ENCODE measurements at places on chromosomes 7 and 10.

DNA sequence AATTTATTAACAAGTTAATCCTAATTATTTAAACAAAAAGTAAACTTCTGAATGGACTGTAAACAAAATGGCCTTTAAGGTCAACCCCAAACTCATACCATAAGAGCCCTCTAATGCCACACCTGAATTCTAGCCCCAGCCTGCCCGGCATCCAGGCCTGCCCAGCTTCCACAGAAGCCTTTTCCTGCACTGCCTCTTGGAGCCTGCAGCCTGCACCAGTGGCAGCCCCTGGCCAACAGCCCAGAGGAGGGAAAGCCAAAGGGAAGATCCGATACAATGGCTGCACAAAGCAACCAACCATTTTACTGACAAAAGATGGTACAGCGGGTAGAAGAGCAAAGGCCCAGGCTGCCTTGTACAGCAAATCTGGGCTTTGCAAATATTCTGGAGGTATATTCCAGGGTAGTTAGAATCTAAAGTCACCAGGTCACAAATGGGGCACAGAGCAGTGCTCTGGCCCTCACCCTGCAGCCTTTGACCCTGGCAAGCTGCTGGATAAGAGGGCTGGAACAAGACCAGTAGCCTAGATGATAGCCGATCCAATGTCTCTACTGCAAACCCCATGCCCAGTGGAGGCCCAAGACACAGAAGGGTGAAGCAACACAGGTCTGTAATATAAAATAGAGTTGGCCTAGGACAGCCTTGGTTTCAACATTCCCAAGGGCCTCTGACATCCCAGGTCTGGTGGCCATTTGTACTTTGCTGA lies 12.5 kb upstream of the CH25H start:
- DNase-seq: no peak

- no peak for DNase-seq
Observed at GRCh38 chr10:26863351-26864076, 2.8 kb upstream of the ABI1 start.

- no peak for DNase-seq
Observed at GRCh38 chr7:120973849-120974248, 14.7 kb upstream of the CPED1 start.

- DNase-seq: no peak
Observed at GRCh38 chr7:117308891-117309290, 14.0 kb downstream of the WNT2 start.

- no peak for DNase-seq
Observed at GRCh38 chr10:131846240-131847101, 54.3 kb upstream of the PPP2R2D start.

- DNase-seq: no peak
Observed at GRCh38 chr7:95960706-95961244, 188.4 kb downstream of the DYNC1I1 start.

- DNase-seq: no peak
Observed at GRCh38 chr10:100020142-100020885, 10.6 kb upstream of the DNMBP start.

GRCh38 chr10:78640796-78641636 lies 427.8 kb upstream of the ZMIZ1 start:
- peak; percentile 5 for DNase-seq

DNA sequence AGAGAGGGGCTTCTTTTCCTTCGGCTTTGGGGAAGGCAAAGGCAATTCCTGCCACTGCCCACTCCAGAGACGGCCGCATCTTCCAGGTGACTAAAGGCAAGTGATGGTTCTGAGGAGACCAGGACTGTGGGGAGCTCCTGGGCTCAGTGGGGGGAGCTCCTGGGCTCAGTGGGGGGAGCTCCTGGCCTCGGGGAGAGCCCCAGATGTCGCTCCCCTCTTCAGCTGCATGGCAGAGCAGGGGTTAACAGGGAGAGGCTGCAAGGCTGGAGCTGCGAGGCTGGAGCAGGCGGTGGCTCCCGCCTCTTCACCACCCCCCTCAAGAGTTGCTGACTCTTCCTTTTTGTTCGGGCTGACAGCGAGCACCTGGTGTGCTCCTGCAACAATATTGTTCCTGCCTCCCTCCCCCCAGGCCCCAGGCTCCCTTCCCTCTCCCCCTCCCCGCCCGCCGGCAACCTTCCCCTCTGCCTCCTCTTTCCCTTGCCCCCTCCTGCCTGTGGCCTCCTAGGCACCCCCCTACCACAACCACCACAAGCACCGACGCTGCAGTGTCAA lies 56.3 kb upstream of the LBX1 start:
- no peak for DNase-seq

DNA sequence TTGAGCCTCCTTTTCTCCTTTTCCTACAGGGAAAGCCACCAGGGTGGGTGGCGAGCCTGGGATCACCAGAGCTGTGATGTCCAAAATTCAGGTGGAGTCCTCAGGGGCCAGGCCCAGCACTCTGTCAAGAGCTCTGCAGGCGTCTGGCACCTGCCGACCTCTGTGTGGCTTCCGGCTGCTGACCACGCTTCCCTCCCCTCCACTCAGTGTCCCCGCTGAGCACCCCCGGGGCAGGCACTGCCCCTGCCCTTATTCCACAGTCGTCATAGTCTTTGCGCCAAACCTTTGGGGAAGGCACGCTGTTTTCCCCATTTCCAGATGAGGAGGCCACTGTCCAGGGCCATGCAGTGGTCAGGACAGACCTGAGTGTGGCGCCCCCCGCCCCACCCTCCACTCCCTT lies 7.5 kb downstream of the MTG1 start:
- DNase-seq: no peak

GRCh38 chr7:4799508-4800268 lies 24.3 kb downstream of the AP5Z1 start:
- DNase-seq: peak; percentile 65

GRCh38 chr10:51201947-51202346 lies 127.7 kb downstream of the PRKG1 start:
- DNase-seq: no peak

- DNase-seq: peak; percentile 7
Observed at GRCh38 chr10:119166564-119166963, 1.1 kb upstream of the SFXN4 start.

DNA sequence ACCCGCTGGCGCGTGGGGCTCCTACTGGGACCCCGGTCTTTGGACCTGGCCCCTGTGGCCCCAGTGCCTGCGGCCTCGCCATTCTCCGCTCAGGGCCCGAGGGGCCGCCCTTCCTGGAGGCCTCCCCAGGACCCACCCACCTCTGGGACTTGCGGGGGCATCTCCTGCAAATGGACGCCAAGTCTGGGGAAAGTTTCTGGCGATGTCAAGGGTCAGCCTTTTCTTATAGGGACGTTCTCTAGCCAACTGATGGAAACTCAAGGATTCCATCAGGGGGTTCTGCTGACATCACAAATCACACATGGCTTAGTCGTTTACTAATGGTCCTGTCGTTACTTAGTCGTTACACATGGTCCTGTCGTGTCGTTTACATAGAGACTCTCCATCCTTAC lies 57.7 kb upstream of the RHOBTB1 start:
- DNase-seq: no peak

DNA sequence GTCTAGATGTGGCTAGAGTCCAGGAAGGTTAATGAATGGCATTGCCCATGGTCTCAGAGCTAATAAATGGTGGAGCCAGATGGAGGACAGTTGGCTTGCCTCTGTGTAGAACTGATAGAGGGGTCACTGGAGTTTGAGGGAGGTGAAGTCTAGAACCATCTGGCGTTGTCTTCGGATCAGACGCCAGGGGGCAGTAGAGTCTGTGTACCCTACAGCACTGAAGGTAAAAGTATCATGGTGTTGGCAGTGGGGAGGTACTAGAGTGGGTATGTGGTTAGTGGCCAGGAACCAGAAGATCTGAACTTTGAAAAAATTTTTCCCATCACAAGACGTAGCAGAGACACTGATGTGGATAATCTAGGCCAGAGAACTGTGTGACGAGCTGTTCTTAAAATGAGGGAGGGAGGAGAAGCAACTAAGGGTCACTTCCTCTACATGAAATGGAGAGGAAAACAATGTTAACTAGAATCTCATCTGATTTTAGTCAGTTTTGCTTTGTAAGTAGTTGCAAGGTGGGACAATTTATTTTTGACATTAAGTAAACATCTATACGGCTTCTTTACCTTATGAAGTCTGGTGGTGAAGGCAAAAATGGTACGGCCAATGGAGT lies 227.9 kb upstream of the PRSS58 start:
- DNase-seq: no peak

DNA sequence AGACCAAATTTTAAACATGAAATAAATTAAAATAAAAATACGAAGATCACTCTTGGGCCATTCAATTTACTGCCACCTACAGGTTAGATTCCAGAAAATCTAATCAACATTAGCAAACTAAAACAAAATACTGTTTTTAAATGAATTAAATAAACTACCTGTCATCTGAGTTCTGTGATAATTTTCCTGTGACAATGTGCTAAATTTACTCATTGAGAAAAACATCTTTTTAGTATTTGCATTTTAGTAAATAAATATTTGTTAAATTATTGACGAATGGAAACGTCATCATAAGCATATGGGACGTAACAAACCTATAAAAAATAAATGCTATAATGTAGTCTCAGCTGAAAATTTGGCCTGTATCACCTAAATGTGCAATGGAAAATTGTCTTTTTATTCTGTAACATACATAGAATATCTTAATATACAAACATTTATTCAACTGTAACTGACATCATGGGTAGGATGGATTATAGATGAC lies 72.1 kb downstream of the ITGB8 start:
- peak; percentile 33 for DNase-seq

DNA sequence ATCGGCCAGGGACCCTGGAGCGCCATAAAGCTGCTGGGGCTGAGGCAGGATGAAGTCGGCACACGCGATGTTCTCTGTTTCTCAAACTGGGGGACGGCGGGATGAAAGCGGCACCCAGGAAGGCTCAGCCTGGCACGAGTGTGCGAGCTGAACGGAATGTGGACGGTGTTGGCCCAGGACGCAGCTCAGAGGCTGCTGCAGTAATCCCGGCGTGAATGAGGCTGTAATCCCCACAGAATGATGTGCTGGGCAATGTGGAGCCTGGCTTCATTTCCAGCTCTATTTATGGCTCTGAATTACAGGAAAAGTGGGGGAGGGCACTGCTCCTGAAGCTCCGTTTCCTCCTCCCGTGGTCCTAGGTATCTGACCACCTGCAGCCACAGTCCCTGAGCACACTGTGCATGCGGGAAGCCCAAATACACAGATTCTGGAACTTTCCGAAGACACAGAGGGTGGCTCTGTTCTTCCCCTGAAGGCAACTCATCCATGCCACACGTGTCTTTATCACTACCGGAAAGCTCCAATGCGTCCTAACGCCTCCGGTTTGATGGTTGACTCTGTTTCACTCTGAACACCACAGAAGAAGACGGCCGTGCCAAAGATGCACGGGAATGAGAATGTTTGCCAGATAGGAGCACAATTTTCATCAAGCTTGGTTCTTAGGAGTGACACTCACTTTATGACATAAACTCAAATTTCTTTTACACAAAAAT lies 37.6 kb downstream of the KLF6 start:
- no peak for DNase-seq

DNA sequence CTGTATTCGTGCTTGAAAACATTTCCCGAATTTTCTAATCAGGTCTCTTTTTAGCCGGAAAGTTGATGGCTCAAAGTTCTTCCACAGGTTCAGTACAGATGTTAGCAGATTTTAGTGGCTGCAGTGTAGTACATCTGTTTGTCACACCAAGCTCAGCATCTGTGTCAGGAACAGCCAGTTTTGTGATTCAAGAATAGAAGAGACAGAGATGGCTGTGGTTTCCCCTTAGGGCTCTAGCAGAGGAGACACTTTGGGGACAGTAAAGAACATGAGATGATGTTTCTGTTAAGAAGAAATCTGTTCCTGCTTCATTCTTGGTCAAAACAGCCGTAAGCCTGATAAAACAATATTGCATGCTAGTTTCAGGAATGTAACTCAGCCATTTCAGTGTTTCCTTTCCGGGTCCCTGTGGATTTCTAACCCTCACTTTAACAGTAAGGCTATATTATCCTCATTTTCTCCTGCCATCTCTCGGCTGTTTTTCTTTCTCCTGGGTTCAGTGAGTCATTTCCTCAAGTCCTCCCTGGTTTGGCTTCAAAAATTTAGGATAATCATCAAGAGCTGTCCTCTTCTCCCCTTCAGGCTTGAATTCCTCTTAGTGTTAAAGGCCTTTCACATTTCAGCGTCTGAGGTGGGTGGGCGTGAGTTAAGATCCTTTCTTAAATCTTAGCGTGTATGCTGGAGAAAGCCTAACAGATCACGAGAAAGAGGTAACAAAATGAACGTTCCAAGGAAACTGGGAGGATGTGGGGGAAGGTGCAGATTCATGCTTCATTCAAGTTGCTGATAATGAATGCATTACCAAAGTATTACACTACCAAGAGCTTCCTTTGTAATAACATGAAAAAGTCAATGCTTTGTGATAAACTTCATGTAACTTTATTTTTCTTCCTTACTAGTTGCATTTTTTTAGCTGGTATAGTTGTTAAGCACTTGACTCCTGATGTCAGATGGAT lies 37.1 kb upstream of the BICC1 start:
- DNase-seq: peak; percentile 83

- peak; percentile 33 for DNase-seq
Observed at GRCh38 chr7:4742852-4743251, 32.6 kb upstream of the AP5Z1 start.

GRCh38 chr10:86632009-86632800 lies 22.1 kb upstream of the OPN4 start:
- peak; percentile 67 for DNase-seq

DNA sequence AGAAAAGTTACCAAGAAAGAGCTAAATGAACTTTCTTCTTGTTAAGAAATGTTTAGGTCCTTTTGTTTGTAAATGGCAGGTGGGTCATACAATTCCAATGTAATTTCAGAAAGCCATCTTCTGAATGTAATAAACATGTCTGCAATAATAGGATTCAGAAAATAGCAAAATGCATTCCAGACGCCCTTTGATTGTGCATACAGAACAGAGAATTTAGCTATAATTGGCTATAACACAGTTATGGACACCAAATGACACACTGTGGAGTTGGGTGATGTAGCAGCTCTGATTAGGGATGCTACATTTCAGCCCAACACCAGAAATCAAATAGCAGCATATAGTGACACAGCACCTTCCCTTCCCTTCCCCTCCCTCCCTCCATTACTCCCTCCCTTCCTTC lies 240.8 kb downstream of the SNX10 start:
- DNase-seq: no peak

GRCh38 chr10:117597216-117597615 lies 54.7 kb downstream of the EMX2 start:
- DNase-seq: peak; percentile 59

DNA sequence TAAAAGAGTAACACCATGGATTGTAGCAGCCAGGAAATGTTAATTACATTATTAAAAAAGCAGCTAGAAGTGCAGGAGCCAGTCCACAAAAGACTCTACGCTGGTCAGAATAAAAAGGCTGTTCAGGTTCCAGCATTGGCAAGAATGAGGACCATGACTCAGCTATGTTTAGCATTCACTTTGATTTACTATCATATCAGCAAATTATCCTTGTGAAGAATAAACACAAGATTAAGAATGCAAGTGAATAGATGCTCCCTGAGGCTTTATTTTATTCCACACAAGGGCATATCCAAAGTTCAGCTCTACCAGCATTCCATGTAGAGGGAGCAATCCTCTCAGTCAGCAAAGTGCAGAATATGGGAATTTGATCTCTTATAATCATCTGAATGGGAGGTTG lies 13.6 kb downstream of the DGKB start:
- DNase-seq: peak; percentile 14

GRCh38 chr10:69757206-69757552 lies 44.5 kb upstream of the COL13A1 start:
- no peak for DNase-seq
